Activated T-cell treated with anti-CD3 and anti-CD28 coated beads for 48 hours (primary cell): ENCODE measurements at places on chromosomes 5 and 9.

GRCh38 chr5:143682929-143683386 is 129.0 kb upstream of the HMHB1 start:
- no peak for DNase-seq

- no peak for DNase-seq
Measured at GRCh38 chr5:5195128-5195918, 55.2 kb downstream of the ADAMTS16 start.

DNA sequence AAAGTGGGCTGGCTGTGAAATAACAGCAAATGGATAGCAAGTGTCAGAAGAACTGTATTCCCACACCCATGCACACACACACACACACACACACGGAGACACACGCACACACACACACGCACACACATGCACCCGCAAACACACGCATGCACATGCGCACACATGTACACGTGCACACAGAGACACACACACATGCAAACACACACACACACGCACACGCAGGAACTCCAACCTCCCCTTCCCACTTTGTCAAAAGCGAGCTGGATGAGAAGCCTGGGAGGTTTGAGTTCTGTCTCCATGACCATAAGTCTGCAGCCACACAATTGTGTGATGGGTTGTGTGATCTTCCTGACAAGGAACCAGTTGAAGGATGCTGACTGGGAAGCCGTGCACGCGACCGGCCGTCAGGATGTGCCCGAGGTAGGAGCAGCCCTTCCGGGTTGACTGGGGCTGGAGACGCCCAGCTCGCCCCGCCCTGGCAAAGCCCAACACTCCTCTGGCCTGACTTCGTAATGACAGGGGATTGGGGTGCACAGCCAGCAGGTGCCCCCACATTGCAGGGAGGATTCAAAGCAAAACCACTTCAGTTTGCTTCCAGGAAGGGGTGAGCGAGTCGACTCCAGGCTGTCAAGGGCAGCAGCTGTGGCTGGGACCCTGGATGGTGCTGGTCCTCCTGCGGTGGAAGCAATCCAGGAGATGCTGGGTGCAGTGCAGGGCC is 29.3 kb upstream of the NKD2 start:
- no peak for DNase-seq

DNA sequence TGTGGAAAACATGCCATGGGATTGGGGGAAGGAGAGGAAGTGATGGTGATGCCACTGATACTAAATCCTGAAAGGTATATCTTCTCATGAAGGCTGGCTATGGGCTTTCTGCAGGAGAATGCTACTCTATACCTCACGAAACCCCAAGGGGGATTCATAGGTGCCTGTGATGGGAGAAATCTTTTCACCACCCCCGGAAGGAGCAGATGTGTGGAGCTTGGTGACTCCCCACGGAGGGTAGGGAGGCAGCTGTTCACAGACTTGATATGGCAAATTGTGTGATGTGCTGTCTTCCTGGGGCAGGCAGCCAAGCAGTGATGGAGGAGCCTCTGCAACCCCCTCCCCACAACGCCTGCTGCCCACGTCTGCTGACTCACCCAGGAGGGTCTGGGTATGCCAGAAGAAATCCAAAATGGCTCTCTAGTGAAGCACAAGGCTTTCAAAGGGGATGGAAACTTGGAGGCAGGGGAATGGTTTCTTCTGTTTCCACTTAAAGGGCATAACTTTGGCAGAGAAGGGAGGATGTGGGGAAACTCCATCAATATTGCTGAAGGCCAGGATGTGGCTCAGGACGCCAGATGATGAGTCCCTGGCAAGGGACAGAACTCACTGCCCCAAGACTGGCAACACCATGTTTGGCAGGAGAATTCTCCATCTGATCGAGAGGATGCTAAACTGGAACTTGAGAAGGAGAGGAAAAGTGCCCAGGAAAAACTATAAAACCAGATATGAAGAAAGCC is 188.3 kb downstream of the GABBR2 start:
- no peak for DNase-seq

- DNase-seq = no peak
Measured at GRCh38 chr9:6920041-6920440, 162.3 kb downstream of the KDM4C start.
